Stimulated activated CD8-positive, alpha-beta memory T cell treated with anti-CD3 and anti-CD28 coated beads, Interleukin-4, amount 100 ng/mL, for 1 hour (primary cell): ENCODE measurements at places on chromosomes 16 and 17.

DNA sequence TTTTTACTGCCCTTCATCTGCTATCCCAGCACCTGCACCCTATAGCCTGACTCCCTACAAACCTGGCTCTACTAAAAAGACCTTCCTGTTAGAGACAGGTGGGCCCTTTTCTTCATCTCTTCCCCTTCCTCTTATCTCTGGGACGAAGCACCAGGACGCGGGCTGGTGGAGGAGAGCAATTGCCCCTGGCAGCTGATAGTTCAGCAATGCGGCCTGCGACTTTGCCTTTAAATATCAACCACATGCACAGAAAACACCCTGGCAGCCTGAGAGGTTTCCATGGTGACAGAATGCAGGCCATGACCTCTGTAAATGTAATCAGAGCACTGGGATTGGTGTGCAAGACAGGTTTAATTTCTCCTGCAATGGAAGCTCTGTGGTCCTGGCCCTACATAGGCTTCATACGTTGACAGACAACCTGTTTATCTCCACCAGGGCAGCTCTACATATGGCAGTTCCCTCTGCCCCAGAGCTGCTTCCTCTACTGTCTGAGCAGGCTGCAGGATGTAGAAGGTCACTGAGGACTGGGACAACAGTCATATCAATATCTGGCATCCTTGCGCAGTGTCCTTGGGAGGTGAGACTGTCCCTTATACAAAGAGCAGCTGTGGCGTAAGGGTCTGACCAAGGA lies 10.0 kb upstream of the SKAP1 start:
- no peak for DNase-seq

DNA sequence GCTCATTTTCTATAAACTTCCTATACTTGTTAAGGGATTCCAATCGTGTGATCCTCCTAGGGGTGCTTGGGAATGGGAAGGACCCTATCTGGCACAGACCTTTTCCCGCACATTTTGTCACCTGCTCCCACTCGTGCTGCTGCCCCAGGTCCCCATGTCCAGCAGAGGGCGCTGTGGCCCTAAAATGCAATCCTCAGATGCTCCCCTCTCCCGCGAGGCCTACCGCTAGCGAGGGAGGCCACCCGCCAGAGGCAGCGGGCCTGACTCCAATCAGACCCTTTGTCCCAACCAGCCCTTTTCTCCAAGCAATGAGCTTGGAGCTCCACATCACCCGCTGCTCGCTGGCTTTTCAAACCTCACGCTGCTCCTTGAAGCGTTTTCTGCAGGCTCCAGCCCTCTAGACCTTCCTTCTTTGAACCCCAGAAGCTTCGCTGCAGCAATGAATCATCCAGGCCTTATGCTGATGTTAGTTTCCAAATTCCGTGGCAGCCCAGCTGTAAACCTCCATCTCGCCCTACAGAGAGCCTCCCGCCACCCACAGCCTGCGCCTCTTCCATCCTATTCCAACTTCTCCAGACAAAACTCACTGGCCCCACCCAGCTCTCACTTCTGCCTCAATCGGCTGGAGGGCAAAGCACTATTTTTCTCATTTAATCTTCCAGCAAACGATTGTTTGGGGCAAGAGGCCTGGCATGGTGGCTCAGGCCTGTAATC lies 23.6 kb upstream of the FZD2 start:
- peak; percentile 76 for DNase-seq

DNA sequence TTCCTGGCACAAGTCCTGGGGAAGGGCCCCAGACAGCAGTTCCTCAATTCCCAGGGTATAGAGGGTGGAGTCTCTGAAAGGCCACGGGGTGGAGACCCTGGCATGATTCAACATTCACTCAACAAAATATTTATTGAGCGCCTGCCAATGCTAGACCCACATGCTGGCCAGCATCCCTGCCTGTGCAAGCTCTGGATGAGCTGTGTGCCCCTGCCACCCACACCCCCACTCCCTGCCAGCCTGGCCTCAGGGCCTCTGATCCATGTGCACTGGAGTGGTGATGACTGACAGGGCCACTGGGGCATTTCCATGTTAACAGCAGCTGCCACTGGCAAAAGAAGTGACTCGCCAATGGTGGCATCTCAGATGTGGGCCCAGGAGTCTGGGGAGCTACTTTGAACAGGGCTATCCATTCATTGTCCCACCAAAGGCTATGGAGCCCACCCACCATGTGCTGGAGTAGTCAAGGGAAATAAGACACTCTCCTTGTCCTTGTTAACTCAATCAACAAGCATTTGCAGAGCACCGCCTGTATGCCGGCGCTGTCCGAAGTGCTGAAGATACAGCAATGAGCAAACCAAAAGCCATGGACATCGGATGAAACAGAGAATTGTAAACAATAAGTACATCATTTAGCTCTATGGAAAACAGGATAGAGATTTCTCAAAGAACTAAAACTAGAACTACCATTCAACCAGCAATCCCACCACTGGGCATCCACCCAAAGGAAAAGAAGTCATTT lies 3.0 kb upstream of the PRSS22 start:
- no peak for DNase-seq

DNA sequence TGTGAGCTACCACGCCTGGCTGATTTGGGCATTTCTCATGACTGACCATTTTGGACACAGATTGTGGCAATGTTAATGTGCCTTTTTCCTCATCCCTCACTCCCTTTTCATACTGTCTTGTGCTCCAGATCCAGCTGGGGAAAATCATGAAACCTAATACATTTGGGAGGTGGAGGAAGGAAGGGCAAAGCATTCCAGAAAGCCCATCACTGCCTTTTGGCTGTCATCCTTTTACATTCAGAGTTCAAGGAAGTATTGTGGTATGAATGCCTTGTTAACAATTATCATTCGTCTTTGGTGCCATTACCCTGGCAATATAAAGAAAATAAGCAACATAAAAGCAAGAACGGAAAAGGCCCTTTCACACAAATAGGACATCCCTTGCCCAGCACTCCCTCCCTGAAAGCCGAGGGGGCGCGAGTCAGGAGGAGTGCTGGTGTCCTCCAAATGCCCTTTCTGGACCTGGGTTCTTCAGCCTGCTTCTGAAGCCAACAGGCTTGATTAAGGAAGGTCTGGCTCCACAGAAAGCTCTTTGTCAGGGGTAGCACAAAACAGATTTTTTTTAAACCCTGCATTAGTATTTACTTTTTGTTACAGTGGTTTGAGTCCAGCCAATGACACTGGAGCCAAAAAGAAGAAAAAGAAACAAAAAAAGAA lies 20.1 kb downstream of the NMT1 start:
- no peak for DNase-seq

DNA sequence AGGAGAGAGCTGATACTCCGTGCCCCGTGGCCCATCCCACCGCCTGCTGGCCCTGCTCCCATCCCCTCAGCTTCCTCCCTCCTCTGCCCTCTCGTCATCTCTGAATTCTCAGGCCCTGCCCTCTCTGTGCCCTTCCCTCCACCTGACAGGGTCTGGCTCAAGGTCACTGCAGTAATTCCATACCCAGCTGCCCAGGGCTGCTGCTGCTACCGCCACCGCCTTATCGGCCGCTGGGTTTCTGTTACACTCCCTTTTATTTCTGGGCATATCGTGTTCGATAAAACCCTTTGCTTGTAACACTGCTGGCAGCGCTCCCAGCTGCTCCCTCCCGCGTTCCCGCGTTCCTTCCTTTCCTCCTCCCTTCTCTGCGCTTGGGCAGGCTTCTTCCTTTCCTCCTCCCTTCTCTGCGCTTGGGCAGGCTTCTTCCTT lies 1.2 kb downstream of the EPN3 start:
- no peak for DNase-seq

DNA sequence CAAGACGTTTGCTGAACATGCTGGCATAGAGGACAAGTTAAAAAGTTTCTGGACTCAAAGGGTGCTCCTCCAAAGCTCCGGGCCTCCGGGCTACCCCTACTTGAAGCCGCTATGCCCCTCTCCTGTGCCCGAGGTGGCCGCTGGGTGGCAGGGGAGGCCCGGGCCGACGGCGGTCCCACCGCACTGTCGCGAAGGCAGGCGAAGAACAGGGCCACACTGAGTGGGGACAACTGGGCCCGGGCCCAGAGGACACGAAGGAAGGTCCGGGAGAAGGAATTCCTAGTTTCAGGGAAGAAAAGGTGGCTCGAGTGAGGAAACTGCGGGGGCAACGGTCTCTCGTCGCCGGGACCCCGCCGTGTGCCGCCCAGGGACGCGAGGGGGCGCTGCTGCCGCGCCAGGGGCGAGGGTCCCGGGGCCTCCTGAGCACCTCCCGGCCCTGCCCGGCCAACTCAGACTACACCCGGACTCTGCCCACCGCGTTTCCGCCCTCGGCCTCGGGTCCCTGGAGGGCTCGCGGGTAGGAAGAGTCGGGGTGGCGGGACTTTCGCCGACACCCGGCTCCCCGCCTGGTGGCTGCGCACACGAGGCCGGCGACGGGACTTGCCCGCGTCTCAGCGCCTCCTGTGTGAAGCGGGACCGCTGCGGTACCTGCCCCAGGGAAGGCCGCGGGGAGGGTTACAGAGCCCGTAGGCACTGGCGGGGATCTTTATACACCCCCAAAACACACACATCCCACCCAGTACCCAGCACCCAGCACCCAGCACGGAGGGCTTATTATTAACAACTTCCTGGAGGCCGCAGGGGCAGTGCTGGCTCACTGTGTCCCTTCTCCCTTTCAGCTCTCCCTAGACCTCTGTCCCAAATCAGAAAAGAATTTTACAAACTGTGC lies 772 bp upstream of the CHCT1 start:
- peak; percentile 38 for DNase-seq

GRCh38 chr17:9987779-9988585 lies 82.9 kb upstream of the RCVRN start:
- peak; percentile 5 for DNase-seq

GRCh38 chr17:40015998-40016985 lies 1.1 kb downstream of the CSF3 start:
- DNase-seq, result no peak

DNA sequence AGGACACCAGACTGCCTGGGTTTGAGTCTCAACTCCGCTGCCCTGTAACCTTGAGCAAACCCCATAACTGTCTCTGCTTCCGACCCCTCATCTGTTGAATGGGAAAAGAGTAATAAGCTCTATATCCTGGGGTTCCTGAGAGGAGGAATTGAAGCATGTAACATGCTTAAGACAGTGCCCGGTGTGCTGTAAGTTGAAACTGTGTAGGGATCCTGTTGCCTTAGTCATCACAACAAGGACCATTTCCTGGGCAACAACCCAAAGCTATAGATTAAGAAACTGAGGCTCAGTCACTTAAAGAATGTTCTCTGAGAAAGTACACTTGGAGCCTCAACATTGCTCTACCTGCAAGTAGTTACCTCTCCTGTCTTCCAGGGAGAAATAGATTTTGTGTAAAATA lies 23.0 kb downstream of the CDH13 start:
- DNase-seq, result no peak

DNA sequence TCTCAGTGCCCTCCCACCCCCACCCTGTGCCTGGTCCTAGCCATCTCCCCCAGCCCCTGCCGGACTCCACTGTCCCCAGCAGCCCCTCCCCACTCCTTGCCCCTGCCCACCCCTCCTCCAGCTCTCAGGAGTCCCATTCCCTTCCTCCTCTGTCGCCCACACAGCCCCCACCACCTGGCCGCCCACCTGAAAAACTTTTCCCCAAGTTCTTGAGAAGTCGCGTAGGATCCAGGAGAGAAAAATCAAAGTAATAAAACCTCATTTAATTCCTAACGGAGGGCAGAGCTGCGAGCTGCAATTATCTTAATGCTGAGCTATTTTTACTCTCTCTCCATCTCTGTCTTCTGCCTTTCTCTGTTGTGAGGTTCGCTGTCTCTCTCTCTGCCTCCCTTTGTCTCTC lies 2.4 kb upstream of the PPP1R1B start:
- no peak for DNase-seq

GRCh38 chr17:7352503-7352889 lies 534 bp downstream of the KCTD11 start:
- DNase-seq, result no peak

DNA sequence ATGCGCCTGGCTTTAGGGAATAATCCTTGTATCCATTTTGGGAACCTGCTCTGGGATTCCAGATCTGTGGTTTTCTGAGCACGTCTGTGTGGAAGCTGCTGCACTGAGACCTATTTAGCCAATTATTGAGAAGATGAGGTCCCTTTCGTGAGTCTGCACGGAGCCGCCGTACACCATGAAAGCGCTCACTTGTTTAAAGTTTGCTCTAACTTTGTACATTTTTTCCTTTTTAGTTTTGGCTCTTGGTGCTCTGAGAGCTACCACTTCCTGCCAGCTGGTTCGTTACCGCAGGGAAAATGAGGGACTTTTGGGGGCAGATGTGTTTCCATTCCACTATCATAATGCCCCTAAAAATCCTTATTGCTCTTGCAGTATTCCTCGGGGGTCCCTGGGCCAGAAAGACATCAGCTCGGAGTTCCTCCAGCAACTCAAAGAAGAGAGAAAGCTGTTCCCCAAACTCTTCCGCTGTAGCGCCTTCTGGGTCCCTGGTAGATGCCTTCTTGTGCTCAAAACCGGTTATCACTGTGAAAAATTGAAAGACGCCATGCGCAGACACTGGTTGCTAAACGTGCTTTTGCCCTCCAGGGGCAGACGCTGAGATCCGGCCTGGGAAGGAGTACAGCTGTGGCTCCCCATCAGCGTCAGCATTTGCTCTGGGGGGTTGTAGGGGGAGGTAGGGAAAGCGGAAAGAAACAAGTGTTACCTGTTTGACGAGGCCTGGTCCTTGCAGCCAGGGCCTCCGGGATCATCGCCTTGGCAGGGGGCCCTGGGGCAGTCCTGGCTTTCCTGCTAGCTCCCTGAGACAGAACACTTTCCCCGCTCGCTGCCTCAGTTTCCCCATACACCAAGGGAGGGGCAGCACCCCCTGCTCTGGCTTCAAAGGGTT lies 238.1 kb downstream of the MRTFB start:
- DNase-seq, result no peak

- no peak for DNase-seq
Measured at GRCh38 chr16:79066561-79066960, 534.0 kb downstream of the MAF start.

GRCh38 chr16:47699106-47699505 lies 238.0 kb downstream of the PHKB start:
- DNase-seq, result no peak
